M059J (cell line): ENCODE measurements at places on chromosomes 6 and 20. TPM values are rescaled to one million over a fixed set of nuclear protein-coding genes. Genes with fewer than 3 reads are reported as not detected.

The GCNT2 gene
- 22.2 and 22.5 TPM in 2 replicates for total RNA-seq

The LY6G5B gene
- total RNA-seq, result 0.10 and 1.1 TPM in 2 replicates

The DPPA5 gene
- not detected in 2 replicates for total RNA-seq

The AURKA gene
- total RNA-seq, result 191 and 212 TPM in 2 replicates

The SCRT2 gene
- total RNA-seq, result not detected in 2 replicates

The AP5S1 gene
- total RNA-seq, result 35.7 and 41.4 TPM in 2 replicates

The SNAP91 gene
- not detected in 2 replicates for total RNA-seq

The KCNK5 gene
- total RNA-seq, result not detected in 2 replicates

The SSTR4 gene
- total RNA-seq, result not detected in 2 replicates

The PCMTD2 gene
- total RNA-seq, result 24.2 and 28.6 TPM in 2 replicates

The CLPSL1 gene
- not detected in 2 replicates for total RNA-seq

GRCh38 chr6:5457041-5457440 is 195.7 kb downstream of the FARS2 start:
- DNase-seq, result peak; percentile 85

GRCh38 chr20:64156136-64156885 is 7.9 kb upstream of the MYT1 start:
- no peak for DNase-seq

DNA sequence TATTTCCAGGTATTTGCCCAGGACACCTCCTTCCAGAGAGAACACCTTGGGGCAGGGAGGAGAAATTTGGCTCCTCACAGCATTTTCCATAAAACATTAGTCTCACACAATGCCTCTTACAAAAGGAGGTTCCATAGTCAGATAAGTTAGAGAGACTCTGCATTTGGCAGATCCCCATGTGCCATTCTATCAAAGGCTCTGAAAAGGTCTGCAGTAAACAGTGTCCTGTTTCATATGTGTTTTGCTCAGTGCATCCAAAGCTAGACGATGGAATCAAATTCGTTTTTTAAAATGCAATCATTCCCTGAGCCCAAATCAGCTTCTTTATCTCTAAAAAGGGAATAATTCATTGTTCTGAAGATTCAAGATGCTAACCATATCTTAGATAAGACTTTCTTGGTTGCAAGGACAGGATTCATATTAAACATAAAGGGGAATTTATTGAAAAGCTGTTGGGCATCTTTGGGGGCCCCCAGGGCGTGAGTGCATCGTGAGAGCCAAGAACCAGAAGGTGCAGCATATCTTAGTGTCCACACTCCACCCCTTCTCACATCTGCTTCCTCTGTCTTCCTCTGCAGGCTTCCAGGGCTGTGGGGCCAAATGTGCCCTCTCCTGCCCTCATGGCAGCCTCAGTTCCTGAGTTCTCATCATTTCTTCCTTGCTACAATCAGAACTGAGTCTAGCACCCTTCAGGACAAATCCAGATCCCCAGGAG is 41.4 kb upstream of the MLN start:
- DNase-seq, result no peak

DNA sequence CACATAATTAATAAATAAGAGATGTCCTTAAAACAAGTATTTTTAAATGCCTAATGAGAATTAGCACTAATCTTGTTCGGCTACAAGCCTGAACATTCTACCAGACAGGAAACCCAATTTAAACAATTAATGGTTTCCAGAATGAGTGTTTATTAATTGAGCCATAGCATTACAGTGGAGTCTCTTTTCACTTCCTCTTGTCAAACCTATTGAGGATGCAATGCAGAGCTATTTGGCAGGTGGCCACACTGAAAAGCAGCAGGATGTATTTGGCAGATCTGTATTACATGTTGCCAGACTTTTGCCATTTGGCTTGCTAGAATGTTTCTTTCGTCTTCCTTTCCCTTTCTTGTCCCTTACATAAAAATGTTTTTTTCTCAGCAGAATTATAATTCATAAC is 475.2 kb upstream of the MARCKS start:
- peak; percentile 65 for DNase-seq

GRCh38 chr20:62824476-62825332 is 7.9 kb downstream of the COL9A3 start:
- no peak for DNase-seq

- no peak for DNase-seq
These were observed 114.1 kb upstream of the SMLR1 start for GRCh38 chr6:130713144-130713543.

GRCh38 chr6:21928827-21929226 is 335.3 kb downstream of the SOX4 start:
- no peak for DNase-seq

GRCh38 chr6:71619836-71620235 is 266.5 kb upstream of the RIMS1 start:
- DNase-seq, result peak; percentile 10

DNA sequence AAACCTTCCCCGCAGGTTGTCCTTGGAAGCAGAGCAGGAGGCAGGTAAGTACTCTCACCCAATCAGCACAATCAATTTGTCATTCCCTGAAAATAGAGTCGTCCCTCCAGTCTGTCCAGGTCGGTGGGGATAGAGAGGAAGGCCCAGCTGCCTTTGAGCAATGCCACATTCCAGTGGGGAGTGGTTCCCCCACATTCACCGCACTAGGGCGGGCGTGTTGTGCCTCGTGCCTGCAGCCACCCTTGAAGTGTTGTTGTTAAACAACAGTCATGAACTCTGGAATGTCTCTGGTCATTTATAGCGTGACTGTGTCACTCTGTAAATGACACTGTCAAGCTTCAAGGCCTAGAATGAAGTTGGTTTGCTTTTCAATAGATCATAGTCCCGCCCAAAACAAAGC is 33.4 kb downstream of the PRDM1 start:
- no peak for DNase-seq

DNA sequence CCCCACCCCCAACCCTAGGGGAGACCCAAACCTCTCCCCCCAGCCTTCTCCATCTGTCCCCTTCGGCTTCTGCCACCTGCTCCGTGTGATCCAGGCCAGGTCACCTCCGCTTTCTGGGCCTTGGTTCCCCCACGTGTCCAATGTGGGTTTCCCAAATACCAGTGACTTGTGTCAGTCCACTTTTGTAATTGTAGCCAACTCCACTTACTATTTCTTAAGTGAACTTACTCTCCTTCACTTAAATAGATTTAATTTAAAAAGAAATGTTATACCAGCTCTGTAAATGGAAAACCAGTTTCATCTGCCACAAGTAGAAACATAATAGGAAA is 10.0 kb upstream of the FAM110A start:
- no peak for DNase-seq

GRCh38 chr20:59937150-59937549 is 3.0 kb downstream of the PPP1R3D start:
- no peak for DNase-seq

GRCh38 chr6:135084916-135085269 is 30.3 kb upstream of the HBS1L start:
- DNase-seq, result no peak

GRCh38 chr6:31060145-31060544 is 49.9 kb downstream of the MUC22 start:
- no peak for DNase-seq

GRCh38 chr6:138357928-138358327 is 19.8 kb upstream of the SMIM28 start:
- DNase-seq, result no peak

GRCh38 chr6:116476002-116476678 is 15.0 kb downstream of the CALHM6 start:
- DNase-seq, result no peak

- no peak for DNase-seq
These were observed 51.6 kb upstream of the RIN2 start for GRCh38 chr20:19706463-19706862.

DNA sequence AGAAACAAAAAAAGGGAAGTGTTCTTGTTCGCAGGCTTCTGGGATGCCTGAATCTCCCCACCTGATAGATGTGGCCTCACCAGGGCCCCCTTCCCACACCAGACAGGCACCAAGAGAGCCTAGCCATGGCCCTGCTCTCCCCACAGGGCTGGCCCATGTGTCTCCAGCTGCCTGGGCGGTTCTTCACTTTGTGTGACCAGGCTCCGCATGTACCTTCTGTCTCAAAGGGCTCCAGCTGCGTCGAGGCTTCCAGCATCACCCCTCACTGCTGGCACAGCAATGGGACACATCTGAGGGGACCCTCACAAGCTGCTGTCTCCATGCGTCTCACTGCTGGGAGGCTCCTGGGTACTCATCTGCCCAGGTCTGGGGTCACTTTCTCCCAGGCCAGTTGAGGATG is 362.9 kb downstream of the ZFAND3 start:
- no peak for DNase-seq

- DNase-seq, result no peak
These were observed 77.0 kb upstream of the NT5E start for GRCh38 chr6:85372915-85373270.
